ENCODE measurements at places on chromosomes 4 and X.

DNA sequence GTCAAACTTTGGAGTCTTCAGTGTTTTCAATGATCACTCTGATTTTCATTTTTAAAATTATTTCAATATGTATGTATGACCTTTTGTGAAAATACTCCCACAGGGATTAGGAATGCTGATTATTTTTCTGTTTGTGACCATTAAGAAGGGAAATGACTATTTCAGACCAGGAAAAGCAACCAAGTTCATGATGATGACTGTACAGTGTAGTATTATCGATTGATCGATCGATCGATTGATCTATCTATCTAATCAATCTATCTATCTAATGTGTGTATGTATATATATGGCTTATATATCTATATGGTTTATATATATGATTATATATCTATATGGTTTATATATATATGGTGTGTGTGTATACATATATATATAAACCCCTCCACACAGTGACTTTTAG lies 131.5 kb upstream of the VEGFC start:
- no peak for DNase-seq

- DNase-seq: no peak
Measured at GRCh38 chr4:98687876-98688275, 29.5 kb upstream of the TSPAN5 start.

GRCh38 chr4:47187608-47188007 lies 156.2 kb downstream of the GABRB1 start:
- peak; percentile 19 for DNase-seq

DNA sequence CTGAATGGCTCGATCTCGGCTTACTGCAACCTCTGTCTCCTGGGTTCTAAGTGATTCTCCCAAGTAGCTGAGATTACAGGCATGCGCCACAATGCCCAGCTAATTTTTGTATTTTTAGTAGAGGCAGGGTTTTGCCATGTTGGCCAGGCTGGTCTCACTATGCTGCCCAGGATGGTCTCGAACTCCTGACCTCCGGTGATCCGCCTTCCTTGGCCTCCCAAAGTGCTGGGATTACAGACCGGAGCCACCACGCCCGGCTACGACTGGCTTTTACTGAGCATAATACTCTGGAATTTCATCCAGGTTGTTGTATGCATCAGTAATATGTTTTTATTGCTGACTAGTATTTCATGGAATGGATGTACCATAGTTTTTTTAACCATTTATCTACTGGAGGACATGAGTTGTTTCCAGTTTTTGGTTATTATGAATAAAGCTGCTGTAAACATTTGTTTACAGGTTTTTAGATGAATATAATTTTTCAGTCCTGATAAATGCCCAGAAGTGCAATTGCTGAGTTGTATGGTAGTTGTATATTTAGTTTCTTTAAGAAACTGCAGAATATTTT lies 31.2 kb downstream of the N4BP2 start:
- no peak for DNase-seq

DNA sequence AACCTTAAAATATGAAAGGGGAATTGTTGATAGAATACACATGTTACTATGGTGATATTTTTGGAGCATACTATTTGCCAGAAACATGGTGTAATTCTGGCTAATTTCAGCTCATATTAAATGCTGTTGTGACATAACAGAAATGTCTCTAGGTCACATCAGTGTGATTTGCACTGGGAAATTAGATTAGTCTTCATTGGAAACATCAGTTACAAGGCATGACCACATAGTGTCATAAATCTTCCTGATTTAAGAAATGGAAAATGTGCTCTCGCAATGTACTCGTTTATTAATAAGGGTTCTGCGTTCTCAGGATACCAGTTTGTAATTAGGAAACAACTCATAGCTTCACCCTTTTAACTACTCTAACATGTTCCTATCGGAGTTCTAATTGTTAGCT lies 72.9 kb upstream of the GYPA start:
- no peak for DNase-seq

DNA sequence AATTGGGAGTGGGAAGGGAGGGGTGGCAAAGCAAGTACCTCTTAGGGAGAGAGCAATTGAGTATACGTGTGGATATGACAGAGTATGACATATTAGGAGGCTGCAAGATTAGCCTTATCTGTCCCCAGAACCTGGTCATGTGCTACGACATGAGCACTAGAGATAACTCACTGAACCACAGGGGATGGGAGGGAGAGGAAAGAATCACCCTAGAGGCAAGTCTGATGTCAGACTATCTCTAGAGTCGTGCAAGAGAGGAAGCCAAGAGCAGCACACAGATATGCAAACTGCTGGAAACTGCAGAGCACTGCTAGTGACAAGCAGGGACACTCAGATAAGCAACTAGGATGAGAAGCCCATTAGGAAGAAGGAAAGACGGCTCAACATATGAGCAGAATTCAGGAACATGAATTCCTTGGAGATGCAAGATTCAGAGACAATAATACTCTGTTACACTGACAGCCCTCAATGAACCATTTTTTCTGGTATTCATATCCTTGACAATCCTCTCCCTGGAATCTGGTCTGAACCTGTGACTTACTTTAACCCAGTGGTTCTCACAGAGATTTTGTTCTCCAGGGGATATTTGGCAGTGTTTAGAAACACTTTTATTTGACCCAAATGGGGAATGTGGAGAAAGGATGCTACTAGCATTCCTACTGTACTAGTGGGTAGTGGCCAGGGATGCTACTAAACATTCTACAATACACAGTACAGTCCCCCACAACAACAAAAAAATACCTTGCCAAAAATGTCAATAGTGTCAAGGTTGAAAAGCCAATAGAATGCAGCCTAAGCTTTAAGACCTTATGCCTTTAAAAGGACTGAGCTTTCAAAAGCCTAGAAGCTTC lies 84.0 kb upstream of the BMP2K start:
- no peak for DNase-seq

GRCh38 chrX:153669174-153669890 lies 4.3 kb downstream of the PNCK start:
- DNase-seq: peak; percentile 43

- DNase-seq: peak; percentile 1
Measured at GRCh38 chr4:89556601-89557305, 249.2 kb upstream of the GPRIN3 start.

GRCh38 chr4:25399510-25399909 lies 22.4 kb downstream of the ANAPC4 start:
- DNase-seq: no peak

DNA sequence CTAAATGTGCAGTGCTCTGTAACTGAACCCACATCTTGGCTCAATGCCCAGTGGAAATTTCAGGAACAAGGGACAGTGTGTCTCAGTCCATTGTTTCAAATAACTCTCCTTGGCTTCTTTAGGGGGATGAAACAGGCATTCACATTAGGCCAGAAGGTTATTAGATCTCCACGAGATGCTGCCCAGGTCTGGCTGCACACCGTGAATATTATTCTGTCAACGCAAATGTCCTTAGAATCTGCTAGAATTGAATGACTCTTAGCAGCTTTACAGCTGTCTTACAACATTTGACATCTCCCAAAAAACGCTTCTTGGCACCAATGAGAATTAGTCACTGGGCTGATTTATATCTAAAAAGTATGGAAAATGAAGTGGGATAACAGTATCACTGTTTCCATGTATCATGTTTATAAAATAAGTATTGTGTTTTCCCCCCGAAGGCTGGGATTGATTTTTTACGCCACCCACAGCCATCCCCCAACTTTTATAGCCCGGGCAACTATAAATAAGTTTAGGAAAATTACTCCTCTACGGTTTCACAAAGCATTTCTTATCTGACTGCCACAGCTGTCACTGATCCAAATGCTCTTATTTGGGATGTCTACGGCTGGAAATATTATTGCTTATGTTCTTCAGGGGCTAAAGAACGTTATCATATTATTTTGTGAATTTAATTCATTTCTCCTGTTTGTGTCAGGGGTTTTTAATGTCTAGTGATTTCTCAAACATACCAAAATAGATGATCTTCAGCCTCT lies 559.7 kb upstream of the FAT1 start:
- DNase-seq: no peak

DNA sequence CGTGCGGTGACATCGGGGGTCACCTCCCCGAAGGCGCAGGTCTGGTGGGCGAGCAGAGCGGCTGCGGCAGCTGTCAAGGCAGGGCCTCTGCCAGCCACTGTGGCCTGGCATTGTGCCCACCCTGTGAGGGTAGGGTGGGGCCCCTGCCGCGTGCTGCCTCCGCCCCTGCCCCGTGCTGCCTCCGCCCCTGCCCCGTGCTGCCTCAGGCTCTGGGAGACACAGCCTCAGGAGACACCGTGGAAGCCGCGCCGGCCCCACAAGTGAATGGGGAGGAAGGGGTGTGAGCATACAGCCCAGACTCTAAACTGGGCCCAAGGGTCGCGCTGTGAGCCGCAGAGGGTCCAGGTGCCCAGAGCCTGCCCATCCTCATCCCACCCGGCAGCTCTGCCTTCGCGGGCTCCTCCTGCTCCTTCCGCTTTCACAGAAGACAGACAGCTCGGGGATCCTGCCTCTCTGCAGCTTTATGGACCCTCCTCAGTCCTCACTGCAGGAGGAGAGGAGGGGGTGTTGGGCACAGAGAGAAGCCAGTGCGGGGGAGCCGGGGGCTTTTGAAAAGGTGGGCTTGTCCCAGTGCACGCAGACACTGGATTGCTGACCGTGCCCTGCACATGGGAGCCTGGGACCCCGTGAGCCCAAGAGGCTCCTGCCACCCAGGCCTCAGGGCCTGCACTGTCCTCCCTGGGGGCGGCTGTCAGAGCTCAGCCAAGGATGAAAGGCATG lies 27.4 kb downstream of the PCGF3 start:
- DNase-seq: no peak

- DNase-seq: peak; percentile 43
Measured at GRCh38 chrX:3651277-3651676, 62.2 kb downstream of the PRKX start.

- peak; percentile 51 for DNase-seq
Measured at GRCh38 chr4:184472614-184473498, 1.5 kb downstream of the IRF2 start.

- peak; percentile 73 for DNase-seq
Measured at GRCh38 chrX:123859409-123859845, 426 bp upstream of the XIAP start.

- DNase-seq: no peak
Measured at GRCh38 chr4:75087416-75087815, 154.5 kb downstream of the PARM1 start.

DNA sequence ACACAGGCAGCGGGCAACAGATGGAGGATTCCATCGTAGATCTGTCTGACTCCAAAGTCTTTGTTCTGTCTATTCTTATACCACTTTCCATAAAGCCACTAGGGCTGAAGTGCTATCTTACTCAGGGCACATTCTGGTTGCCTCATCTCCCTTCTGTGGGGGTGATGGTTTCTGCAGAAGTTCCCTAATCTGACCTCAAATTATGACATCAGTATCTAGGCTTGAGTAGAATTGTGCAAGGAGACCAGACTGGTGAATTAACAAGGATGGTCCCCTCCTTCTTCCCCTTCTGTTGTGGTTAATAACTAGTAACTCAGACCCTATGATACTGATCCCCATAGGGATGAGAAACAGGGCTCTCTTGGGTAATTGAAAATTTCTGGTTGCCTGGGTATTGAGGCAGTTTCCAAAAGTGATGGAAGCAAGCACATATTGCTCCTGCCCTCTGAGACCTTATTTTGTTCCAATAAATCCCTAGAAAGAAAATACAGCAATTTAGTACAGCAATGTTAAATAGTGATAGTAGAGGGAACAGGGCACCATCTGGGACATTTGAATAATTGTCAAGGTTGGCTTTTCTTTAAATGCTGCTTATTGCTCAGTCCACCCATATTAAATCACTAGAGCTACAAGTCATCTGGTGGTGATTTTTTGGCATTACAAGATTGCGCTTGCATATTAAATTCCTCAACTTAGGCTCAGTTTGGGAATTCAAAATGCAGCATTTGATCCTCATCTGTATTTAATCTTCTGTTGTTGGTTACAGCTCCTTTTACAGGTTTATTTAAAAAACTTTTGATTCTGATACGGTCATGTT lies 57.3 kb upstream of the AP1S2 start:
- DNase-seq: no peak

- DNase-seq: no peak
Measured at GRCh38 chrX:33989936-33990335, 142.2 kb downstream of the FAM47A start.

DNA sequence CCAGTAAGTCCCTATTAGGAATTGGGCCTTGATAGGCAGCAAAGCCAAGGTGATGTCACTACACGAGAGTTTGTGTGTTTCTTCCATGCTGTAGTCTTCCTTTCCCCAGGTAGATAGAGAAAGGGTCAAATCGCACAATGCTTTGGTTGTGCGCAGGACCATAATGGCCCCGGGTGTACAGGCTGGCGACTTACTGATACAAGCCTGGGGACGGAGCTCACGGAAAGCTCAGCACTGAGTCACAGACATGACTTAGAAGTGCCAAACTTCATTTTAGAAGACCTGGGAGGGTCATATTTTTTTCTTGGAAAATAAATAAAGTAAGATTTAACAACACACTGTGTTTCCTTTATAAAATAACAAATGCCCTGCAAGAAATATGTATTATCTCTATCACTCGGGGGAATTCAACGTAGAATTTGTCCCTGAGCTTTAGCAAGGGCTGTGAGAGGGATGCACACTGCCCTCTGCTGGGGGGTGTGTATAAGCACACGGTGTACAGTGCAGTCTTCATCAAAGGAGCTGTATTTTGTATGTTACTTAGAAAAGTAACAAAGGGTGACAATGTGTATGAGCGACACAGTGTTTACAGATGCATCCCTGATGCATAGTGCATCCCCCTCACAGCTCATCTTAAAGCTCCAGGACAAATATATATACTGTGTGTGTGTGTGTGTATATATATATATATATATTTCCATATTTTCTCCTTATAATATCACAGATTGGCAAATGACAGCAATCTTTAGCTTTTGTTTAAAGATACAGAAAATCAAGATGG lies 254.5 kb upstream of the VEGFC start:
- peak; percentile 79 for DNase-seq

DNA sequence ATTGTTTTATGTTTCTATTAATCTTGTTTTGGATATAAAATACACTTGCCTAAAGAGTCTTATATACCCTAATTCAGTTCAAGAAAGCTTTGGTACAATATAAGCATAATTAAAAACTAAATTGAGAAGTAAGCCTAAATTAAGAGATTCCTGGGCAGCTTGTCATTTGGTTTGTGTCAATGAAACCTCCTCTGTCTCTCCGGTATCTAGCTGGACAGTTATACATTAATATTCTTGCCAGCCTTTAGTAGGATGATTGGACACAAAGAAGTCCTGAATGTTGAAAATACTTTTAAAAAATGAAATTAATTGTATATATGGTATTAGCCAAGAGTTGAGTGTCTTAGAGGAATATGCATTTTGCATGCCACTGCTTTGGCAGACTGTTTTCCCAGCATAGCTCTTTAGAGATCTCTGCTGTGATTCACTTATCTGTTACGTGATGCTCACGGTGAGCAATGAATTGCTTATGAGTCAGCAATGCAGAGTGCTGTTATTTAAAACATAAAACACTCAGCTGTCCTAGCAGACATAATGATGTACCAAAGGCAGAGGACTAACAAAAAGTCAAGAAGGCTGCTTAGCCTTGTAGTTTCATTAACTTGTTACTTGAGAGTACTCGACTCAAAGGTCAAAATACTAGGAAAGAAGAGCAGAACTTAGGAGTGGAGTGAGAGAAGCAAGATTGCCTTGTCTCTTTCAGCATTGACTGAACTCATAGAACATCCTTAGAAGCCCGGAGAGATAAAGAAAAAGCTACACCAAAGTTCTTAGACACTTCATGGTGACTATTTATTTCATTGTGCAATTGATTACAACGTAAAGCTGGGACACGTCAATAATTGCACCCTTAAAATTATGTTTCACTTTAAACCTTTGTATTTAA lies 1296.1 kb upstream of the PCDH7 start:
- peak; percentile 58 for DNase-seq

Measured in A673 (cell line).